Ecto neural progenitor cell (in vitro differentiated cells): ENCODE measurements at places on chromosomes 2 and 18.

- DNase-seq = no peak
Observed at GRCh38 chr2:218810256-218810655, 21.3 kb downstream of the PRKAG3 start.

- no peak for DNase-seq
Observed at GRCh38 chr2:101508636-101509035, 33.7 kb upstream of the RFX8 start.

DNA sequence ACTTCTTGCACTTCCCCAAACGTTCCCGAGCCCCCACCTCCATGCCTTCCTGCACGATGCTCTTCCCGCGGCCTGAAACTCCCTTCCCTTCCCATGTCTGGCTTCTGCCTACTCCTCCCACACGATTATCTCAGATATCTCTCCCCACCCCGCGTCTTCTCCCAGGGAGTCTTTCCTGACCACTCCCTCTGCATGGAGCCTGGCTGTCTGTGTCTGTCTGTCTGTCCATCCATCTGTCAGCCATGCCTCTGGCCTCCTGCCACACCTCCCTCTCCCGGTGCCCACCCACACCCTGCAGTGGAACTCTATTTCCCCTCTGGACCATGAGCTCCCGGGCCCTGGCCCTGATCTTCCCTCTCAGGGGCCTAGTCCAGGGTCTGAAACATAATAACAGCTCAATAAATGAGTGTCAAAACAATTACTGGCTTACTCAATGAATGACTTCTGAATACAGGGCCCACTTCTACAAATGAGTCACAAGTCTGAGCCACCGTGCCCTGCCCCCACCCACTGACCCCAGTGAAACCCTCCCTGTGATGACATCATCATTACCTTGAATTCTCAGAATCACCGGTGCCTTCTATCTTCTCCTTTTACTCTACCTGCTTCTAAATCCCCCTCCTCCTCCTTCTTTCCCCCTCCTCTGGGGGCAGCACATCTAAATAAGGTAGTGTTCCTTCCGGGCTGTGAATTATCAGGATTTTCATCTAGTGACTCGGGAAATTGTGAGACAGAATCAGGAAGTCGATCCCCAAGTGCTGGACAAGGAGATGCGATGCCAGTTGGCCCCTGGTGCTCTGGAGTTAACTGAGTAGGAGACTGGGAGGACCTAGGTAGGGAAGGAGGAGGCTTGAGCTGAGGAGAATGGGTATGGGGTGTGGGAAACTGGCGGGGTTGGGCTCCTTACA lies 46.1 kb upstream of the PLB1 start:
- no peak for DNase-seq

GRCh38 chr18:12429556-12429955 lies 21.8 kb downstream of the PRELID3A start:
- no peak for DNase-seq

DNA sequence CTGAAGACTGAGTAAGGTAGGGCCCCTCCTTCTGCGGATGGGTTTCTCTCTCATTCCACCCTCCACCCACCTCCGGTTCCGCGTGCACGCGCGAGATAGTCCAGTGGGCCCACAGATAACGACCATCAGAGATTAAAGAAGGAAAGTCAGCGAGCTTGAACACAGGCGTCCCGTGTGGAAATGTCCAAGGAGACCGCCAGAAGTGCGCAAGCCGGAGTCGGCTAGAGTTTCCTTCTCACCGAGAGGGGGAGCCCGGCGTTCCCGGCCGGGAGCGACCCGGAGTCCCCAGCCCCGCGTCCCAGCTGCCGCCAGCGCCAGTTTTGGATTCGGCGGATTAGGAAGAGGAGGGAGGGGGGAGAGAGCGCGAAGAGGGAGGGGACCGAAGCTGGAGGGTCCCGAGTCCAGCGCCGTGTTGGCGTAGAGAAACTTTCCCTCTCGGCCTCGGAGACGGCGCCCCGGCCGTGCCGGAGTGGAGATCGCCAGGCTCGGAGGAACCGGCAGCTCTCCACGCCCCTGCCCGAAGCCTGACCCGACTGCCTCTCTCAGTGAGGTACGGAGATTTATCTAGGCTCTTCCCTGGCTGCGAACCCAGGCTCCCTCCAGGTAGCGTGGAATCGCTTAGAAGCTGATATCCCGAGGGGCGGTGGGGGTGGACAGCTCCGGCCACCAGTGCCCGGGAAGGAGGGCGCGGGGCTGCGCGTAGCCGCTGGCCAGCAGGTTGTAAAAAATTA lies at the start of gene GULP1:
GULP1 (plus strand) TSS at position 258 of the 731 bp plus-strand sequence. CDS start 185,829 bp downstream, outside the sequence.
- peak; percentile 92 for DNase-seq

DNA sequence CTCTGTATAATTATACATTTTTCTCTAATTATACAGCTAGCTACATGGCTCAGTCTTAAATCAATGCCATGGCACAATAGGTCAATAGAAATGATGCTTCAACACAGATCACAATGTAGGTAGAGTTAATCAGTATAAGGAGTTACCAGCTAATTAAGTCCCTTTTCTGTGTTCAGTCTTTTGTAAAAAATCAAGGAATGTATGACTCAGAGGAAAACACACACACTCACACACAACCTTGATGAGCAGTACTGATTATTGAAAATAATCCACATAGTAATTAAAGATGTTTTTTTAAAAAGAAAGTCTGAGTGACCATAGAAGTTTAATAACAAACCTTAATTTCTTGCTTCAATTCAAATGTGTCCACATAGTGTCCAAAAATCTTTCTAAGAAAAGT lies 691.3 kb downstream of the LRP1B start:
- DNase-seq = no peak

DNA sequence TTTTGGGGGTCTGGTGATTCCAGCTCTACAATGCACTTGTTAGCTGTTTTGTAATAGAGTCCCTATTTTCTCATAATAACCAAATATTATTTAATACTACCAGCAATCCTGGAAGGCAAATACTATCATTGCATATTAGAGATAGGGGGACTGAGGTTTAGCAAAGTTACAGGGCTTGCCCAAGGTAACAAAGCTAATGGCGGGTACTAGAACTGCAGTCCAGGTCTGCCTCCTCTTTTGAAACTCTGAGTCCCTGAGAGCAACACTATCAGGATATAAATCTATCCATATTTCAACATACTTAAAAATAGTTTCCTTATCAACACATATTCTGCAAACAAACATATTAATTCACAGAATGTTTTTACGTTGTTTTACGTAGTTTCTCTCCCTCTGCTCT lies 235.5 kb upstream of the ACVR2A start:
- no peak for DNase-seq

DNA sequence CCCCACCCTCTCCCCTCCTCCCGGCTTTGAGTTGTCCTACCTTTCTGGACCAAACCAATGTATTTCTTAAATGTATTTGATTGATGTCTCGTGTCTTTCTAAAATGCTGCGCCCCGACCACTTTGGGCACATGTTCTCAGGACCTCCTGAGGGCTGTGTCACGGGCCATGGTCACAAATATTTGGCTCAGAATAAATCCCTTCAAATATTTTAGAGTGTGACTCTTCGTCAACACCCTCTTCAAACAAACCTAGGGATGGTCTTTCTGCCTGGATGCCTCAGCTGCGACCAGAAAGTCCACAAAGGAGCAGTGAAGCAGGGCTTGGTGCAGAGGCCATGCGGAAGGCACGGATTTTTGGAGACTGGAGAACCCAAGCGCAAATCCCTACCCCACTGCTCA lies 1.1 kb upstream of the SLC35F6 start:
- no peak for DNase-seq

DNA sequence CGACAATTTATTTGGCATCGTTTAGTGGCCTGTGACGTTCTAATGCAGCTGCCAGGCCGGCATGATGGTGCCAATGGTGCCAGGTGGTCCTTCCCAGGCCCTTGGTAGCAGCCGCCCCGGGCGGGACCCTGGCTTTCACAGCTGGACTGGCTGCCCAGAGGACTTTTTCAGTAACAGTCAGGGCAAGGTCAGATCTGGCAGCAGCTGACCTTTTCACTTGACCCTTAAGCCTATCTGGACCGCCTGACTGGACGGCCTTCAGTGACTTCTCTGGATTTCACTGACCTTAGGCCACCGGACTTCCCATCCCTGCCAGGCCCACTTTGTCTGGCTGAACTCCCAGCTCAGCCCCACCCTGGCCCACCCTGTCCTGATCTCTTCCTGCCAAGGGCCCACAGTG lies 15.9 kb downstream of the TRIB2 start:
- no peak for DNase-seq

GRCh38 chr2:8324164-8324856 lies 357.5 kb upstream of the ID2 start:
- DNase-seq = no peak

DNA sequence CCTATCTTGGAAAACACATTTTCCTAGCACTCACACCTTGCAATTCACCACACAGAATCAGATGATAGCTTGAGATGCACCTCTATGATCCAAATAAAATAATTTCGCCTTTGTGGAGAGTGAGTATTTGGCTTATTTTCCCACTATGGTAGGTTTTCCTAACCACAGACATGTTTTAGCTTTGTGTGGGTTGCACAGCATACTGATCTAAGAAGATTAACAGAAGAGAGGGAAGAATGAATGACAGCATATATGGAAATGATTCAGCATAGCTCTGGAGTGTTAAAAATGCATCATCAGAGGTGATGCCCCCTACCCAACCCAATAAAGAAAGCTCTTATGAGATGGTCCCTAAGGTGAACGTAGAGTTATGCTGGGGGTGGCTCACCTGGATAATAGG lies 72.5 kb downstream of the GCA start:
- DNase-seq = no peak

DNA sequence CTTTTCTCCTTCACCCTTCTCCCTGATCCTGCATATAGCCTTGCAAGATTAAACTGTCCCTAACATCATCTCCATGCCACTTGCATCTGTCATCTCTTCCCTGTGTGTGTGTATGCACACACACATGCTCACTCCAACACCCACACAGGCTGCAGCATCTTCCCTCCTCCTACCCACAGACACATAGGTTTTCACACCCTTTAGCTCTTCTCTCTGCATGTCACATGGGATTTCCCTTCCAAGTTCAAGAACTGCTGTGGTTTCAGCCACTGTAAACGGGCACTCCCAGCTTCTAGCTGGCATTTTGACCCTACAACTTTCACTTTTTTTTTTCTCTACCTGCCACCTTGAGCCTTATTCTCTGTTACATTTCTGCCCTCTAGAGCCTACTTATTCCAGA lies 6.4 kb downstream of the CELF4 start:
- DNase-seq = no peak

GRCh38 chr2:170813611-170814532 lies 2.8 kb upstream of the GAD1 start:
- peak; percentile 86 for DNase-seq

GRCh38 chr2:45323344-45323743 lies 287.7 kb downstream of the SRBD1 start:
- no peak for DNase-seq

- no peak for DNase-seq
Observed at GRCh38 chr2:220144411-220144810, 517.0 kb downstream of the SLC4A3 start.

- DNase-seq = no peak
Observed at GRCh38 chr18:7512348-7512747, 54.8 kb upstream of the PTPRM start.

DNA sequence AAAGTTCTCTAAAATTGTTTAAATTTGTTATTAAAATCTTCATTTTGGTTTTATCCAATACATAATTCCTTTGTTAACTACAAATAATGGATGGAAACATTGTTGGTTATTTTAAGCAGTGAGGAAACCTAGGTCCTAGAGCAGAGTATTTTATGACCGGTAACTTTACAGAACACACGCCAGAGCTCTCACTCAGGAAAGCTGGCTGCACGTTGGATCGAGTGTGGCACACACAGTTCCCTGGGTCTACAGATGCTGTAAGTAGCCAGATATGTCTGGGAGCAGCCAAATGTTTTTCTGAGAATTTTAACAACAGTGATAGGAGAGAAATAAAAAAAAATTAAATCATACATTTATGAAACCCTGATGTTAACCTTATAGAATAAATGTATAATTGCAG lies 264.4 kb downstream of the ZNF407 start:
- no peak for DNase-seq

GRCh38 chr2:126715111-126715510 lies 59.2 kb downstream of the GYPC start:
- DNase-seq = peak; percentile 22

DNA sequence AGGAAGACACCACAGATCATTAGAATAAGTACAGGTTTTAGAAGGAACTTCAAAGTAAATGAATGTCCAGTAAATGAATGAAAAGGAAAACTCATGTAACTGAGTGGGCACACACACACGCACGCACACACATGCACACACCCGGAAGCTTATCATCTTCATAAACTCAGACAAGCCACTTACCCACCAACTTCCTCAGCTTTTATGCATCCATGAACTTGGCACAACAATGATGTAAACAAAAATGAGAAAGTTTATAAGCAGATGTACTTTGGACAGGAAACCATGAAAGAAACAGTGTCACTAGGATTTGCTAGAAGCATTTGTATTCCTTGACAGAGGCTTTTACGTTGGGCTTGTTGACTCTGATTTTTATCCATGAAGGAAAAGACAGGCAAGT lies 23.2 kb downstream of the RNF152 start:
- no peak for DNase-seq

- no peak for DNase-seq
Observed at GRCh38 chr18:63312019-63312409, 7.6 kb downstream of the BCL2 start.

GRCh38 chr2:239966029-239966852 lies 58.9 kb downstream of the NDUFA10 start:
- DNase-seq = no peak

DNA sequence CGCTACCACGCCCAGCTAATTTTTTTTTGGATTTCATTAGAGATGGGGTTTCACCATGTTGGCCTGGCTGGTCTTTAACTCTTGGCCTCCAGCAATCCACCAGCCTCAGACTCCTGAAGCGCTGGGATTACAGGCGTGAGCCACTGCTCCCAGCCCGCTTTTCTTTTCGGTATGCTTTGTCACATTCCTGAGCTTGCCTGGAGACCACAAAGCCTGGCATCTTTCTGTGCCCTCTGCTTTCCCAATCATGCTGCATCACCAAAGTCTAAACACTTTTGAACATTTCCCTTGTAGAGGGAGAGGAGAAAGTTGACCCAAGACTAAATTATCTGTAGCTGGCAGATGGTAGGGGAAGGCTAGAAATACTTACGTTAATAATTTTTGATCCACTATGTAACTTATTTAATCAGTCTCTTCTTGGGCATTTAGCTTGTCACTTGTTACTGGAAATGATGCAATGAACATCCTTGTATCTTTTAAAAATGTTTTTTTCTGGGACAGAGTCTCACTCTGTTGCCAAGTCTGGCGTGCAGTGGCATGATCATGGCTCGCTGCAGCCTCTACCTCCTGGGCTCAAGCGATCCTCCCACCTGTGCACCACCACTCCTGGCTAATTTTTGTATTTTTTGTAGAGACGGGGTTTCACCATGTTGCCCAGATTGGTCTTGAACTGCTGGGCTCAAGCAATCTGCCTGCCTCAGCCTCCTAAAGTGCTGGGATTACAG lies 2.7 kb upstream of the NPC1 start:
- DNase-seq = no peak

- DNase-seq = no peak
Observed at GRCh38 chr2:14720319-14720718, 87.8 kb downstream of the LRATD1 start.

- DNase-seq = no peak
Observed at GRCh38 chr2:60565472-60565871, 12.0 kb upstream of the BCL11A start.
